ENCODE measurements at places on chromosomes 6 and 20.

DNA sequence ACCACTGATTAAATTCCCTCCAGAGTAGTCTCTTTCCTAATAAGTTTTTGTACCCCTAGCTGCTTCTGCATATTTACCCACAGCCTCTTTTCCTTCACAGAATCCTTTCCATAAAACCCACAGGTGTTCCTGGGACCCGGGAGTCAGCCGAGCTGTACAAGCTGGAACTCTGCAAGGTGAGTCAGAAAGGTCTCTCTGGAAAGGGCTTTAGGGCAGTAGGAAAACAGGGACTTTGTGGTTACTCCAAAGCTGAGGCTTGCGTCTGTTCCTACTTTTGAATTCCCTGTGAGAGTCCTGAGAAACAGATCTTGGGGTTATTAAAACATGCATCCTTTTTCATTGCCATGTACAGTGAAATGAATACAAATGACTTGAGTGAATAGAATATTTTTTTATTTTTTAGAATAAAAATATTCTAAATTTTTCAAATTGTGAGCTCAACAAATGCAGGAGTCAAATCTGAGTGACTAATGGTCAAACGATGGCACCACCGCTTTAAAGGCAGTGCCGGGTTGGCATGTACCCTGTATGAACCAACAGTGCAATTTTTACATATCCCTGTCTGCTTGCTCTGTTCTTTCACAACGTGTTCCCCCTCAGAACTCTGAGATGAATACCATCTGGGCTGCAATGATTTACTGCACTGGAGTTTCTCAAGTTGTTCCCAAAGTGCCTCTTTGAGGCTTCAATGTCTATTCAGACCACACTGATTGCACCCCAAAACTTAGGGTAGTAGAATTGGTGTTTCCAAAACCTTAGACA, 78.4 kb downstream of the GFRAL start:
- DNase-seq = no peak

DNA sequence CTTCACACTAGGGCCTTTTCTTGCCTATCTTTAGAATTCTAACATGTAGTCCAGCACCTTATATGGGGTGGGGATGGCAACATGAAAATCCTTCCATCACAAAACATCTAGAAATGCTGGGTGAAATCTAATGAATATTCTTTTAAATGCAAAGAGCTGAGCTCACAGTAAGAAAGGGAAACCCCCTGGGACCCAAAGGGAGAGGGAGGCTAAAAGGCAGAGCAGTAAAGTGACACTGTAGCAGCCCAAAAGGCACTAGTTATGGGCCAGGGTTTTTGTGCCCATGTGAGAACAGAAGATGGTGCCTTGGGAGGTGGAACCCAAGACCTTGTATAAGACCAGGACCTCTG, 66.7 kb downstream of the TRAM2 start:
- DNase-seq = no peak

GRCh38 chr20:61447952-61448351, 195.9 kb downstream of the CDH4 start:
- DNase-seq = no peak

GRCh38 chr20:35181731-35182130, 9.9 kb downstream of the PROCR start:
- DNase-seq = no peak
